ENCODE measurements at places on chromosomes 12 and 14.

DNA sequence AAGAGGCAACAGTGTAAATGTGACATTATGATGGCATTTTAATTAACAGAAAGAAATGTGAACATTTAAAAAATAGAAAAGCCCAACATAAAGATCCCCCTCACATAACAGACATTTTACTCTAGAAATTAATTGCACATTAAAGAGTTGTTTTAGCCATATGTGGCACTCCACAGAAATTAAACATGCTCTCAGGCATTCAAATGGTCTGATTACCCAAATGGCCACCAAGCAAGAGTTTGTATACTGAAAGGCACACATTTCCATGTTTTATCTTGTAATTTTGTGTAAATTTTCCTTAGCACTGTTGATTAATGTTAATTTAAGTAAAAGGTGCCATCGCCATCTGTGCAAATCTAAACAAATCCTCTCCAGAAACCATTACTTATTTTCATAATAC, 43.5 kb downstream of the GTF2A1 start:
- DNase-seq = no peak

- DNase-seq = no peak
These were observed 15.0 kb upstream of the KRT73 start for GRCh38 chr12:52633383-52633782.

GRCh38 chr14:99679111-99679510, 5.0 kb upstream of the CYP46A1 start:
- no peak for DNase-seq

DNA sequence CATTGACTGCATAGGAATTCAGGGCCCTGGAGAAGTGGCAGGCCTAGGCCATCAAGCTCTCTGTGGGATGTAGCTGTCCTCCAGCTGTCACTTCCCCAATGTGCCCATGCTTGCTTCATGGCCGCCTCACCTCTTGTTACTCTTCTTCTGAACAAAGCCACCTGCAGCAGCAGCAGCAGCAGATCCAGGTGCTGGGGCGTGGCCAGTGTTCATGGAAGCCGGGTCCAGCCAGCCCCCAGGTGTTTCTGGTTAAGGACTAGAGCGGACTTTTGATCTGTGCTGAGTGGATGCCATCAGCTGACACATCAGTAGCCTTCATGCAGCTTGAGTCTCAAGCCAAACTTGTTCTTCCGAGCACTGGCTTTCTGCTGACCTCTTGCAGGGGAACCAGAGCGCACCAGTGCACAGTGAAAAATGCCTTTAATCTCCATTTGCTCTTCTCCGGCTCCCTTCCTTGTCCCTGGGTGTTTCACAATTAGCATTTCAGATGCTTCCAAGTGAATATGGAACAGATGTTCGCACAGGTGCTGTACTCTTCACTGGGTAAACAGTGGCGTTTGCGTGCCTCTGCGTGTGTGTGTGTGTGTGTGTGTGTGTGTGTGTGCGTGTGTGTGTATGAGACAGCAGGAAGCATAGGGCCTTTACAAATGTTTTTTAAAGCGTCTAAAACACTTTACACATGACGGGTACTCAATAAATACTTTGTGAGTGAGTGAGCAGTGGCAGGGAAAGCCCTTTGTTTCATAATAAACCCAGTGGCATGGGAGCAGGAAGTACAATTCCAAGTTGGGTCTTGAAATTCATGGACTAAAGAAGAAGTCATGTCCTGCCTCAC, 20.1 kb downstream of the TPCN1 start:
- no peak for DNase-seq

DNA sequence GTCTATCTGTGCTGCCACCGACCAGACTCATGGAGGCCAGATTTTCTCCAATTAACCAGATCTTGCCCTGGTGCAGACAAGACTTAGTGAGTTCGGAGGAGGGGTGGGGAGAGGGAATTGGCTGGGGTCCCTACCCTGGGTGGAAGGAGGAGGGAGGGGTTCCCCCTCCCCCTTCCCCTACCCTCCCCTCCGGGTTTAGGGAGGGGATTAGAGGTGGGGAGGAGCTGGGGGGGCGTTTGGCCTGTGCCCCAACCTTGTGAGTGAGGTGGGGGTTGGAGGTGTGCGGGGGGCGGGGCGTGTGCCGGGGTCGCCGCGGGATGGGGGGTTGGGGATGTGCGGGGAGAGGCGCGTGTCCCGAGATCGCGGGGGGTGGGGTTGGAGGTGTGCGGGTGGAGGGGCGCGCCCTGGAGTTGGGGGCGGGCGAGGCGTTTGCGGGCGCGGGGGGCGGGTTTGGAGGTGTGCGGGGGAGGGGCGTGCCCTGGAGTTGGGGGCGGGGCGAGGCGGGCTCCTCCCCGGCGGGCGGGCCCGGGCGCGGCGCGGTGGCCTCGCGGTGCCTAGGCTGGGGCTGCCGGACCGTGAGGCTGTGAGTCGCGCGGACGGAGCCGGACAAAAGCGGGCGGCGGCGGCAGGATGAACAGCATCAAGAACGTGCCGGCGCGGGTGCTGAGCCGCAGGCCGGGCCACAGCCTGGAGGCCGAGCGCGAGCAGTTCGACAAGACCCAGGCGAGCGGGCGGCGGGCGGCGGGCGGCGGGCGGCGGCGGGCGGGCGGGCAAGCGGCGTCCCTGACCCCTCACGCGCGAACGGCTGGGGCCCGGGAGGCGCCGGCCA, at the start of gene HIP1R:
TSS of gene HIP1R (plus strand) at position 537 of the 829 bp plus-strand sequence. CDS start at position 631, 94 bp downstream.
- DNase-seq = peak; percentile 36

- no peak for DNase-seq
These were observed 173.7 kb downstream of the CAND1 start for GRCh38 chr12:67442896-67443295.

DNA sequence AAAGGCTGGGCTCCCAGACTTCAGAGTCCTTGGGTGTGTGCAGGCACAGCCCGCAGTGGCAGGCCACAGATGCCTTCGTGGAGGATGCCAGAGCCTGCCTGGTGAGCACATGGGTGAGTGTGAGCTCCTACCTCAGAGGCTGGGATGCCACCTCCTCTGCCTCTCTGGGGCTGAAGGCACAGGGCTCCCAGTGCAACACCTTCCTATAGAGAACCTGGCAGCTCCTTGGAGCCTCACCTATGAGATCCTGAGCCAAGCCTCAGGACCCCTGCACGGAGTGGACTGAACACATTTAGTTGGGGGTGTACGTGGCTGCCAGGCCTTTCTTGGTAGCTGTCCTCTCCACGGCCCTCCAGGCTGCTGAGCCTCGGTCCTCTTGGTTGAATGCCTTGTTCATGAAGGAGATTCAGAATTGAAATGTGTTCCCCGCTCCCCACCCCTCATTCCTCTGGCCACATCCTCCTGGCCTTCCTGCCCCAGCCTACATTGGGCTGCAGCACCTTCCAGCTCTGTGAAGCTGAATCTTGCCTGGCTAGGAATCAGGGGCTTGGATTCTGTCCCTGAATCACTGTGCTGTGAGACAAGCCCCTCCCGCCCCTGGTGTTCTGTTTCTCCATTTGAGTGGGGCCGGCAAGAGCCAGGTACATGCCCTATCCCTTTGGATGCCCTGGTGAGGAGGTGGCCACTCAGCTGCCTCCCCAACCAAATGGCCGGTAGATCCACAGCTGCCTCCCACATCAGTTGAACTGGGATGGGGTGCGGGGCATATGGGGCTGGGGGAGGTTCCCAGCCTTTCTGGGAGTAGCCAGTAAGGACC, 38.7 kb upstream of the TRAF3 start:
- no peak for DNase-seq

All from hypothalamus (tissue), 51 donors.